ENCODE measurements at places on chromosomes 6 and 20.

- DNase-seq, result no peak
These were observed 270.6 kb downstream of the PRL start for GRCh38 chr6:22026164-22026678.

- no peak for DNase-seq
These were observed 8.7 kb upstream of the SRXN1 start for GRCh38 chr20:661474-662270.

DNA sequence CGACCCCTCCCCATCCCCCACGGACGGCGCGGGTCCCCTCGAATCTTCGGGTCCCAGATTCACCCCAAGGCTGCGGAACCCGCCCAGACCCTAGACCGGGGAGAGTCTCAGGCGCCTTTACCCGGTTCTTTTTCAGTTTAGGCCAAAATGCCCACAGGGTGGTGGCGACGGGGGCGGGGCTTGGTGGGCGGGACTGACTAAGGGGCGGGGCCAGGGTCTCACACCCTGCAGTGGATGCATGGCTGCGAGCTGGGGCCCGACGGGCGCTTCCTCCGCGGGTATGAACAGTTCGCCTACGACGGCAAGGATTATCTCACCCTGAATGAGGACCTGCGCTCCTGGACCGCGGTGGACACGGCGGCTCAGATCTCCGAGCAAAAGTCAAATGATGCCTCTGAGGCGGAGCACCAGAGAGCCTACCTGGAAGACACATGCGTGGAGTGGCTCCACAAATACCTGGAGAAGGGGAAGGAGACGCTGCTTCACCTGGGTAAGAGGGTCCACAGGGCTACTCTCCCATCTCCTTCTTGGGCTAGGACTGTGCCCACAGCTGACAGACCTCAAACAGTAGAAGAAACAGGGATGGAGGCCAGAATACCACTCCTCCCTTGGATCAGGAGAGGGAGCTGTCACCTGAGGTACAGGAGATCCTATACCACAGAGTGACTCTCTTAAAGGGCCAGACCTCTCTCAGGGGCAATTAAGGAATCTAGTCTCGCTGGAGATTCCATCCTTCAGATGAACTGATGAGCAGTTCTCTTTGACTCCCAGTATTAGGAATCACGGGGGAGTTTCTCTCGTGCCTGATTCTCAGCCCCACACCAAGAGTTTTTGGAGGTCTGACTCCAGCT is 942 bp downstream of the HLA-E start:
- DNase-seq, result peak; percentile 85

- DNase-seq, result no peak
These were observed 76.8 kb upstream of the FOXP4 start for GRCh38 chr6:41469156-41470028.

DNA sequence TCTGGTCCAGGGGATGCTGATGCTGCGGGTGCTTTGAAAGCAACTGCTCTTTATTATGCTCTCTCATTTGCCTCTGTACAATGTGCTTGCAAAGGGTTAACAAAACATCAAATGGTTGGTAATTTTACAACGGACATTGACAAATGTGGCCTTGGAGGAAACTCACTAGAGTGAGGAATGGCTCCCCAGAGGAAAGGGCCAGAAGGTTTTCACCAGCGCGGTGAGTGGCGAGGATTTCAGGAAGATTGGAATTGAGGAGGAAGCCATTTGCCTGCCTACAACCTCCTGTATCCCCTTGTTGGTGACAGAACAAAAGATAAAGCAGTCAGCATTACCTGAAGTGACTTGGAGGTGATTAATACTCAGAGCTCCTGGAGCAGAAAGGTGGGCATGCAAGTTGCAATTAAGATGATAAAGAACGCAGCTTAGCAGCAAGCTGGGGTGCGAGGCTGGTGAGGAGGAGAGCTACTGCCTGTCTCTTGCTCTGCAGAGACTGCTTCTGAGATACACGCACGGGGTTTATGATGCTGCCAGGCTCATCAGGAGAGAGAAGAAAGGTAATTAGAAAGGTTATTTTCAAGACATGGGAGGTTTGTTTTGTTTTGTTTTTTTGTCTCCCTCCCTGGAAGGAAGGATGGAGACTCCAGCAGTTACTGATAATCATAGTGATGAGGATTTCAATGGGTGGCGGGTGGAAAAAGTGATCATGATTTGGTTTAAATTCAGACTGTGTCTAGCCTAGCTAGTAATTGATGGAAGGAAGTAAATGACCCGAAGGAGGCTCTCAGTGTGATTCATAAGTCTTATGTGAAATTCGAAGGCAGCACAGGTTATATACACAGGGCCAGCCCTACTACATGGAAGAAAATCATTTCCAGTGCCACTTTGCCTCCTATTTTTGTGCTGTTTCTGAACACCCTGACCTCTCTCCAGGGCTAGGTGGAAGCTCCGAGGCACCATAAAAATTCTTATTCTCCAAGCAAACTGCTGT is 141.6 kb upstream of the DTNBP1 start:
- DNase-seq, result no peak

DNA sequence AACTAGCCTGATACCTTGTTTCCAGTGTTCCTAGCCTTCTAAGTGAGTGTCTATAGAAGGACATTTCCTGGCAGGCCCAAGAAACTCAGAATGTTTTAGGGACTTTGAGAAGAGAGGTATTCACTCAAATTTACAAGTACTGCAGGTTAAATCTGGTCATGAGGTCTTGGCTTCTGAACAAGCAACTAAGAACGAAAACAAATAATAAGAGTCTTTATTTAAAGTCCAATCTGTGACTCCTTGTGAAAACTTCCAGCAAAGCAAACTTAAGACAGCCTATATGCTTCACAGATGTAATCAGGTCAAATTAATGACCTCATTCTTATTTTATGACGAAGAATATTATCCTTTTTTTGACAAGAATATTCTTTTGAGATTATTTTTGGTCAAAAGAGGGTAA is 79.4 kb upstream of the PRSS16 start:
- no peak for DNase-seq

- no peak for DNase-seq
These were observed 584.4 kb downstream of the PTPRT start for GRCh38 chr20:42604998-42605956.

DNA sequence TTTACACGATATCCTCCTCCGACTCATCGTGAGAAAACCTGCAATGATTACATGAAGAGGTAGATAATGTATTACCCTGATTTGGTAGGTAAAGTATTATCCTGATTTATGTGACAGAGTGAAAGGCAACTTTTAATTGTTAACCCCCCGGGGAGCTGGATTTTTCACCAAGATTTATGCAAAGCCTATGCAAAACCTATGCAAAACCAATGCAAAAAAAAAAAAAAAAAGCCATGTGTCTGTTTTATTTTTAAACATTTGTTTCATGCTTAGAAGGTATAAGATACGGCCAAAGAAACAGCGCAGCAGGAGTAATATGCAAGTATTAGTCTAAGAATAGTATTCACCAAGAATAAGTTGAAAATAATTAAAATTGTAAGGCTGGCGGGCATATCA is 109.9 kb downstream of the IPCEF1 start:
- no peak for DNase-seq

- DNase-seq, result no peak
These were observed 9.3 kb downstream of the ZBTB46 start for GRCh38 chr20:63821811-63822210.

DNA sequence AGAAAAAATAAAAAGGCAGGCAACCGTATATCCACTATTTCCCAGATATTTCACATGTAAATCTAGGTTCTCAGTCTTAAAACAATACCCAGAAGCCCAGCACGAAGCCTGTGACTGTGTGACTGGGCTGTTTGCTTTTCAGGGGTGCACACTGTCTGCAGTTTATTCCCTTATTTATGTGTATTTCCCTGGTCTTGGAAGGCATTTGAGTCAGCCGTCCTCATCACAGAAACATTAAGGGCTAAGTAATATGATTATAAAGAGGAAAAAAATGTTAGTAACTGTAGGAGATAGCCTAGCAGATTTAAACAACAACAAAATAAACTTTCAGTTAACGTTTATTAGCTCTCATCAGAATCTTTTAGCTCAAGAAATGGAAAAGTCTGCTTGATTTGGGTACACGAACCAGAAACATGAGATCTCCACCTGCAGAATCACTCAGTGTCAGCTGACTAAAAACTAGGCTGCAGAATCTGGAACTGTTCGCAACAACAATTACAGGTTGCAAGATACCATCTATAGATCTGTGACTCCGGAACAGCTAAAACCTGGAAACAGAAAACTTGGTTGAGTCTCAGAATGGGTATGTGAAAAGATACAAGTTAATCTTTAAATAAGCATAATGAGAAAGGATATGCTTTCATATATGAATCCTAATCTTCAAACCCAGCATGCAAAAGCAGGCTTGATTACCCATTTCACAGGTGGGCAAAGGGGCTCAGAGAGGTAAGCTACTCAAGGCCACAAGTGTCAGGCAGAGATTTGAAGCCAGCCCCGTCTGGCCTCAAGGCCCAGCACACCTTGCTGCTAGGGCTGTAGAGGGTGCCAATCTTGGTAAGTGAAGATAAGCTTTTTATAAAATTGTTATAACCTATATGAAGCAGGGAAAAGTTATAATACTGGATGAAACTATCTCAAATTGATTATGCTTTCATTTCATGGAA is 21.1 kb downstream of the GCLC start:
- no peak for DNase-seq

- DNase-seq, result no peak
These were observed 6.0 kb downstream of the SMPD2 start for GRCh38 chr6:109446541-109446940.

- DNase-seq, result no peak
These were observed 18.9 kb downstream of the CDH22 start for GRCh38 chr20:46289432-46289831.

DNA sequence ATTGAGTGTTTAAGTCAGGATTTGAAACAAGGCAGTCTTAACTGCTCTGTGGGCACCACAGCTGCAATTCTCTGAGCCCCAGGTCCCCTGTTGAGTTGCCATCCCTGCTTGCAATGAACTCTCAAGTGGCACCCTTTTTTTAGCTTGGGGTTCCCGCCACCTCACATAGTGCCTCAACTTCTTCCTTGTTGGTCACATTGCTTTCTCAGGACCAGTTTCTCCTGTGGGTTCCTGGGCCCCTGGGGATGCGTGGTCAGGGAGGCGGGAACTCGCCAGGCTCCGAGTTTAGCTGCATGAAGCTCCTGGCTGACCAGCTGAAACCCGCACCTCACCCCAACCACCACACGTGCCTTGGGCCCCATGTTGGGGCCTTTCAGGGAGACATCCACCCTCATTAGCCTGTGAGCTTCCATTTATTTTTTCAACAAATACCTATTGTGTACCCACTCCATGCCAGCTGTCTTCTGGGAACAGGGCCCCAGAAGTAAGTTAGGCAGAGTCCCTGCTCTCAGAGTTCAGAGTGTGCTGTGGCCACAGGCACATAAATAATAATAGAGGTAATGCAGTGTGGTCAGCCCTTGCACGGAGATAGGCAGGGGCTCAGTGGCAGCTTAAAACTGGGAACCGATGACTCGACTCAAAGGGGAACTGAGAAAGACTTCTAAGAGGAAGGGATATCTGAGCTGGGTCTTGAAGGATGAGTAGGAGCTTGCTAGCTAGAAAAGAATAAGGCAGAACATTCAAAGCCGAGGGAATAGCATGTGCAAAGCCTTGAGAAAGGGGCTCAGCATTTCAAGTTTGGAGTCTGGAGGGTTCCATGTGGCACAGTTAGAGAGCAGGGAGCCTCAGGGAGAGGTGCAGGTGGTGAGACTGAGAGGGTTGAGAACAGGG is 33.9 kb upstream of the FAM83D start:
- no peak for DNase-seq

- no peak for DNase-seq
These were observed 753.4 kb upstream of the ADGRB3 start for GRCh38 chr6:67881706-67882065.

GRCh38 chr20:50338479-50339391 is 148.1 kb downstream of the CEBPB start:
- DNase-seq, result peak; percentile 89

DNA sequence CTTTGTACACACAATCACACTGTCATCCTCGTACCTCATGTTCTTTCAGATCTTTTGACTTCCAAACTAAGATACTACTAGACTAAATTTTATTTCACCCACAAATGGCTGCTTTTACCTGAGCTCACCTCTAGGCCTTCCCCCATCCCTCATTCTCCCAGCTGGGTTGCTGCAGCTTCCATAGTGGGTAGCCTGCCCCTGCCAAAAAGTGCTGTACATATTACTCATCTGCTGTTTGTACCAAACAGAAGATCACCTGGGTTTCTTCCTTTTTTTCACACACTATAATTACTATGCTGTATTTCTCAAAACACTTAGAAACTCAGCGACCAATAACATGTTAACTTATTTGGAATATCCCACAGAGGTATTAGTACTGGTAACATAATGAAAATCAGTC is 267.6 kb upstream of the PRDM1 start:
- DNase-seq, result peak; percentile 7

DNA sequence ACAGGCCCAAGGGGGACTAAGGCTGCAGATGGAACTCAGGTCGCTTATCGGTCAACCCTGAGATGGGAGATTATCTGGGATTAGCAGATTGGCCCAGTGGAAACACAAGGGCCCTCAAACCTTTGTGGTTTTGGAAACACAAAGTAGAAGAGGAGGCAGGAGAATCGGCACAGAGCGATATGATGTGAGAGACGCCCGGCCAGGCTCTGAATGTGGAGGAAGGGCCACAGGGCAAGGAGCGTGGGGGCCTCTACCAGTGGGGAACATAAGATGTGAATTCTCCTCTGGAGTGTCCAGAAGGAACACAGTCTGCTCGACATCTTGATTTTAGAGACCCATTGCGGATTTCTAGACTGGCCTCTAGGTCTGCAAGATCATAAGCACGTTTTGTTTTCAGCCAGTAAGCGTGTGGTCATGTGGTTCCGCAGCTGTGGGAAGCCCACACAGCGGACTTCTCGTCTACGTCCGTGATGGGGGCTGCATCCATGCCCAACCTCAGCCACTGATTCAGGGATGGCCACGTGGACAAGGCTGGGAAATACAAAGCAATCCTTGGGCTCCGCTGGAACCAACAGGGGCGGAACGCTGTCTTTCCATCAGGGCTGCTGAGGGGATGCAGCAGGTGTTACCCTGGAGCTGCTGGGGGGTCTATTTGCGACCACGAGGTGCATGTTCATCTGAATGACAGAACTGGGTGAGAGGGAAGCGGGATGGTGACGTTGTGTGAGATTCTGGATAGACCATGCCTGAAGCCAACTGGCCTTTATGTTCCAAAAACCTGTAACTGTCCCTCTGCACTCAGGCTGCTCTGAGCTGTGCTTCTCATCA is 127.6 kb upstream of the PMEPA1 start:
- DNase-seq, result no peak

DNA sequence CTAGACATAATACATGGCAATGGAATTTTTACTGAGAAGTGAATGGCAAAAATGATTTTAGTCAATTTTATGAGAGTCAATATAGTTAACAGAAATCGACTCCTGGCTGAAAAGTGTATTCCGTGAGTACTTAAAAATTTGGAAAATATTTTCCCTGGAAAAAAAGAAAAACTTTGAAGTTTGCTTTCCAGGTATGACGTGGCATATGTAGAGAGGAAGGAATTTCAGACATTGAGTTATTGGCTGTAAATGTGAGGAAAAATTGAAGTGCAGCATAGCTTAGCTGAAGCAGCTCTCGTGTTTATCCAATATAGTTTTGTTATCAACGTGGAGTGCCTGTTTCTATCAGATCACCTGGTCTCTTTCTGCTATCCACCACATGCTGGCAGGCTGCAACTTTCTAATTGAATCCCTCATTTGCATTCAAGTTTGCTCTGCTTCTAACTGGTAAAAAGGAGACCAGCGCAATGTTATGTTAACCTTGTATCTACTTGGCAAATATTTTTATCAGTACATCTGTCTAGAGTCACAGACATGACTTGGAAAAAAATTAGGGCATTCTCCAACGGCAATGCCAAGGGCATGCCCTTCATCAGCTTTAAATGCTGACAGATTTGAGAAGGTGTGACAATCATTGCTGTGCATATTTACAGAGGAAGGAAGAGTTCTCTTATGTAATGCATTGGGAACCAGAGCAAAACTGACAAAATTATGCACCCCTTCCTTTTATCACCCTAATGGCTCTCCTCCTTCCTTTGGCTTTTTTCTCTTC is 1102.8 kb upstream of the FLRT3 start:
- DNase-seq, result no peak

Data from RPMI8226 (cell line).